ELR (cell line): ENCODE measurements at places on chromosomes 6 and 20.

DNA sequence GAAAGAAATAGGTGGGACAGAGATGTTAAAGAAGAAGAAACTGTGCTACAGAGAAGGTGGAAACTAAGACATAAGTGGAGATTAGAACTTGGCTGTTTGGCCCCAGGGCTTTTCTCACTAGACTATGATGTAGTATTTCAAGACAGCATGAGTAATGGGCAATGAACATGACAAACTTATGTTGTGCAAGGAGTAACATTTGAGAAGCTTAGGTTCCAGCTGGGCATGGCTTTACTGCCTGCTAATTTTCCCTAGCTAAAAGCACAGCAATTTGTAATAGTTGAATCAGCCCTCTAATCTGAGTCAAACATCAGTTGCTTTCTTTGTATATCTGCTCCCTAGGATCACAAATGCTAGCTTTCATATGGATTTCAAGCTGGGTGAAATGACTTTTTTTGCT is 294.3 kb upstream of the BMP2 start:
- peak; percentile 10 for DNase-seq

DNA sequence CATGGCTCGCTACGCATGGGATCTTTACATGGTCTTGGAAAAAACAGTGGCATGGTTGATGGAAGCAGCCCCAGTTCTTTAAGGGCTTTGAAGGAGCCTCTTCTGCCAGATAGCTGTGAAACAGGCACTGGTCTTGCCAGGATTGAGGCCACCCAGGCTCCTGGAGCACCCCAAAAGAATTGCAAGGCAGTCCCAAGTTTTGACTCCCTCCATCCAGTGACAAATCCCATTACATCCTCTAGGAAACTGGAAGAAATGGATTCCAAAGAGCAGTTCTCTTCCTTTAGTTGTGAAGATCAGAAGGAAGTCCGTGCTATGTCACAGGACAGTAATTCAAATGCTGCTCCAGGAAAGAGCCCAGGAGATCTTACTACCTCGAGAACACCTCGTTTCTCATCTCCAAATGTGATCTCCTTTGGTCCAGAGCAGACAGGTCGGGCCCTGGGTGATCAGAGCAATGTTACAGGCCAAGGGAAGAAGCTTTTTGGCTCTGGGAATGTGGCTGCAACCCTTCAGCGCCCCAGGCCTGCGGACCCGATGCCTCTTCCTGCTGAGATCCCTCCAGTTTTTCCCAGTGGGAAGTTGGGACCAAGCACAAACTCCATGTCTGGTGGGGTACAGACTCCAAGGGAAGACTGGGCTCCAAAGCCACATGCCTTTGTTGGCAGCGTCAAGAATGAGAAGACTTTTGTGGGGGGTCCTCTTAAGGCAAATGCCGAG is 78.2 kb downstream of the ASXL1 start:
- DNase-seq, result no peak

DNA sequence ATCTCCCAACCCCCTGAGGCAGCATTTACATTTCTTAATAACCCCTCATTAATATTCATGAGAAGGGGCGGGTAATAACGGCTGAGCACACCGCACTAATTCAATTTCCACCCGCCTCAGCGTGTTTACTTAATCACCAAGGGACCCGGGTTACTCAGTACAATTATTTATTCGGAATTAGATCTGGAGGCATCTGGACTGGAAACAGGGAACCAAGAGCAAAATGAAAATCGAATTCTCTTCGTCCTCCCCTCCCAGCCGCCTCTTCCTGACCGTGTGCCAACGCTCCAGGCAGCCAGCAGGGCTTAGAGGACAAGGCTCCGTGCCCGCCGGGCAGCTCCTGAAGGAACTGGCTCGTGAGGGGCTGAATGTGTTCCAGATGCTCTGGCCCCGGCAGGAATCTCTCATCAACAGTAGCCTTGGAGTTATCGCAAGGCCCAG is 23.5 kb upstream of the CTNNBL1 start:
- DNase-seq, result peak; percentile 11

DNA sequence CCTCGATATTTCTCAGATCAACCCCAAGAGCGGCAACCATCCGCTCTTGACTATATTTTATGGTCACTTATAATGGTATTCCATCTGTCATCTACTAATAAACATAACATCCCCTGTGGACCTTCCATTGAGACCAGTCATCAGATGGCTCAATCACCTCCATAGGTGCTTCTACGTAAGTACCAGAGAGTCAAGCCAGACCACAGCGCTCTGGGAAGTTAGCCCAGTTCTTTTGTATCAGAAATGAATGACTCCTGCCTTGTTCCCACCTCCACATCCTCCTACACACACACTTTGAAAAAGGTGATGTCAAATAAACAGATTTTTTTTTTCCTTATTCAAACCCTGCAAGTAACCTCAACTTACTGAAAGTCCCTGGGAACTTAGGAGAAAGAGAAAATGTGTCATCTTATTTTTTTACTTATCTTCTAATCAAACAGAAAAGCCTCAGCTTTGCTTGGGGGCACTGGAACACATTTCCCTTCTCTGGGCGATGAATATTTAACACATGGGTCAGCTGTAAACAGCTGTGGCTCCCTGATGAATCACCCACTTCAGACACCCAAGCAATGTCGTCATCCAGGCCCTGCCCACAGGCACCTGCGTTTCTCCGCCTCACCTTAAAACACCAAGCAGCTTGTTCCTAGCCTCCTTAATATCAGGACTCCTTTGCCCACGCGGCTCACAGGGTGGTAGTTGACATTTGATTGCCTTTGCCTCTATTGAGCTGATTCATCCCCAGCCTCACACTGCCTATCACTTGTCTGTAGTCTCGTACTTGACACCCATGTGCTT is 121.4 kb upstream of the LY86 start:
- peak; percentile 4 for DNase-seq
